AG08395 (cell line): ENCODE measurements at places on chromosomes 4 and X.
A peak's percentile ranks its signal among the peaks of the same experiment; 100 is the strongest.

GRCh38 chr4:187732524-187732923, 263.0 kb upstream of the ZFP42 start:
- no peak for DNase-seq

- no peak for DNase-seq
Measured at GRCh38 chrX:70921709-70922352, 9.1 kb downstream of the SLC7A3 start.

DNA sequence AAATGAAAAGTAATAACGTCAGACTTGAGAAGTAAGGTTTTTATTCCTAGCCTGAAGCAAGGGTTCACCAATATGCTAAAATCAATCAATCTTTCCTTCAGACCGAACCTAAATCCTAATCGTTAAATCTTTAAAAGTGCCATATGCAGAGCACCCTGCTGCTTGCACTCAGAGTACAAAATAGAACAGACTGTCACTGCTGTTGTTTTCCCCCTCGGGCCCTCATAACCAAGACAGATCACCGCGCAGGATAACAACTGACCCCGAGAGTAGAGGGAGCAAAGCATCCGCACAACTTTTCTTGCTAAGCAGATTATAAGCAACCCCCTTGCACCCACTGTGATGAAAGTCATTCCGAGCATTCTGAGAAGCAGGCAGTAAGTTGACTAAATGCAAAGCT, 550.9 kb upstream of the NDST4 start:
- DNase-seq: no peak

- no peak for DNase-seq
Measured at GRCh38 chrX:308821-309520, 9.6 kb downstream of the GTPBP6 start.

DNA sequence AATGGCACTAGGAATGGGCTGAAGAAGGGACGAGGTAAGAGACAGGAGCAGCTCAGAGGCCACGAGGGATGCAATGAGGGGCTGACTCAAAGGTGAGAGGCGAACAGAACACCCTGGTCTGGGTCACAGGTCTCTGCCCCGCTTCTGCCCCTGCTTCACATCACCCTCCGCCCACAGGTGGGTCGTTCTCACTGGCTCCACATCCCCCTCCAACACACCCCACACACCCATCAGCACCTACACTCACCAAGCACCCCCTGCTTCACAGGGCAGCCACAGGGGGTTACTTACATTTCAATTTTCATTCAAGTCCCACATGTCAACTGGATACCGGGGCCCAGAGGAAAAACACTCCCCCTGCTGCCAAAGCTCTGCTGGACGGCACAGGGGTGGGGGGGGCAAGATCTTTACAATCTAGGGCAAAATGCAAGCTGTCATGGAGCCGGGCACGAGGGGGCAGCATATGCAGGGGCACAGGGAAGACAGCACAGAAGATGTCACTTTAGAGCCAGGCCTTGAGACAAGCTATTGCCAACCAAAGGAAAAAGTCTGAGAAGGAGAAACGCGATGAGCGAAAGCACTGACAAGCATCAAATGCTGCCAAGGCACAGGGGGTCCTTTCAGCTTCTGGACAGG, 94.0 kb downstream of the AFAP1 start:
- DNase-seq: no peak

GRCh38 chr4:8657381-8658088, 65.0 kb downstream of the CPZ start:
- no peak for DNase-seq

DNA sequence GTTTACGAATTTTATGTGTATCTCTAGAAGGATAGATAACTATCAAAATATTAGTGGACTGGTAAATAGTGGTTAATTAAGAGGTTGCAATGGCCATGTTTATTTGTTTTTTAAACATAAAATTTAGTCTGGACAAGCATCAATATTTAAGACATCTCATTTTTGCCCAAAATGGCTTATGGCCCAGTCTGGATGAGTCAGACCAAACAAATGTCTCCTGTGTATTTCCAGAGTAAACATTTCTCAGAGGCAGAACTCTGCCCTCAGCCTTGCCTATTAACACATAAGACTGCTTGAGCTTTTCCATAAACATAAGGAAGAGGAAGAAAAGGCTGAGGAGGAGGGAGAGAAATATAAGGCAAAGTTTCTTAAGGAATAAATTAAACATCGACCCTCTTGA, 277.1 kb upstream of the DIAPH2 start:
- DNase-seq: peak; percentile 75

DNA sequence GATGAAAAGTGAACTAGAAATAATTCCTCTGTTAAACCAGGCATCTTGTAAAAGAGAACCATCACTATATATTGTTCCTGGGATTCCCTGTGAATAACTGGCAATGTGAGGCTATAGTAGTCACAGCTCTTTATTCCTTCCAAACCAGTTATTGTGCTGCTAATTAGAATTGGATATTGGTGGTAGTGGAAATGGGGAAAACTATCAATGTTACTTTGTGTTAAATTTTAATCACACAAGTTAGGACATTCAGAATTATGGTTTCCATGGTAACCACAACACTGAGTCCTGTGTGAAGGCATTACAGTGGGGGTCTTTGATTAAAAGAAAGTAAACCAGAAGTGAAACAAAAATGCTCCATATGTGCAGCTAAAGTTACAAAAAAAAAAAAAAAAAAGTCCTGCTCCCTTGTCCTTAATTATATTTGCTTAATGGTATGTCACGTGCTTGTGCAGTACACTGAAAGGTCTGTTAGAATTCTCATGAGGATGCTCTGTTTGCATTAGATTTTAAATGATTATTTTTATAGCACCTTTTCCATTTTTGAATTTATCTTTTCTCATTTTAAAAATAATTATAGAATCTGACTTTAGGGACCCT, 200.4 kb downstream of the ADGRL3 start:
- DNase-seq: no peak

DNA sequence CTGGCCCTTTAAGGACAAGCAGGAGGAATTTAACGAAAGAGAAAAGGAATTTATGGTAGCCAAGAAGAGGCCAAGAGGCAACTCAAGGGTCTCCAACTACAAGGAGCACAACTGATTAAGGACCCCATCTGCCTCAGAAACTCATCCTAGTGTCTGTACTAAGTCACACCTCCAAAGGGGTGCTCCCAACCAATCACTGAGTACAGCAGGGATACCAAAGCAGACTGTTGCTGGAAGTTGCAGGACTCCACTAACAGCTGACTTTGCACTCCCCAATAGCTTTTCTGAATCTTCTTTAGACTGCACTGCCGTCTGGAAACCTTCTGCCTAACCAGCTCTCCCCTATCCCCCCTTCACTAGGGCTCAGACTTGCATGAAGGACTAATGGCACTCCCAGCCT, 50.6 kb downstream of the ATP11C start:
- DNase-seq: no peak

- peak; percentile 30 for DNase-seq
Measured at GRCh38 chr4:159070742-159071141, 32.1 kb upstream of the RAPGEF2 start.

GRCh38 chrX:49171752-49172279, at the start of gene PLP2:
Gene PLP2 (plus strand): TSS chrX:49171898. CDS start chrX:49172001, 103 bp downstream.
- peak; percentile 32 for DNase-seq

DNA sequence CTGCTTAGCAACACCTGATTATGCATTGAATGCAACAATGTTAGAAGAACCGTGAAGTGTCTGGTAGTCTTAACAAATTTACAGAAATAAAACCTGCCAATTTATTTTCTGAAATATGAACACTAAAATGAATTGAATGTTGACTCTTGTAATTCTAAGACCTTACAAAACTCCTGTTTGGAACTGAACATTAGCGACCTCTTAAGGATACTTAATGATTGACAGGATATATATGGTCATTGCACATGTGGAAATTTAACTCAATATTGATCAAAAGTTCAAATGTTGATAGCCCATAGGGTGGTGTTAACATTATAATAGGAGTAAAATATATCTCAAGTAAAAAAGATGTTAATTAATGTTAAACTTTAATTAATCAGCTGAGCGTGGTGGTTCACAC, 79.1 kb downstream of the TECRL start:
- DNase-seq: no peak

DNA sequence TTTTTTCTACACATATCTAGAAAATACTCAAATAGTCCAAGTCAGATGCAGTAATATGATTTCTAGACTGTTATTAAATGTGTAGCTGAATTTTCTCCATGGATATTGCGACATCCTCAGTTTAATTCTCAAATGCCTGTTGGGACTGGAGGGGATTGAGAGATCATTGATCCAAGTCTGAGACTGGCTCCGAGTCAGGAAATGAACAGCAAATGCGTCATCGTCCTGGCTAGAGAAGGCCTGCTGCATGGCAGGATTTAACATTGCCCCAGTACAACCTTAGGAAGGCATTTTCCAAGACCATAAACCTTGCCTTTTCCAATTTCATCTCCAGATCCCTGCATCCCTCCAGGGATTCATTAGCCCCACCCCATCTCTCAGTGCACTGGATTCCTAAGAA, 56.6 kb upstream of the SLC6A14 start:
- peak; percentile 20 for DNase-seq

- peak; percentile 39 for DNase-seq
Measured at GRCh38 chr4:26372525-26373172, 51.8 kb downstream of the RBPJ start.

DNA sequence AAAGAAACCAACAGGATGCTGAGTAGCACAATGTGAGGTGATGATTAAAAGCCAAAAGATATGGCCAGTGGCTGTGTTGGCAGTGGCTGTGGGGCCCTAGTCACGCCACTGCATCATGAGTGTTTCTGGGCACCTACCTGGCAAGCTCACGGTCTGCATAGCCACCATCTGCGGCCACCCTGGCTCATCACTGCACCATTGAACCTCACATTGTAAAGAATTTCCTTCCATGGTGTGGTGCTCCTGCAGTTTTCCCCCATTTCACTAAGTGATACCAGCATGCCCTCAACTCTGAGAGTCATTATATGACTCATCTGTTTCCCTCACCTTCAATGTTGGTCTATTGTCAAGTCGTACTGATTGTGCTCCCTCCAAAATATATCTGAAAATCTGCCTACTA, 45.5 kb upstream of the CLNK start:
- no peak for DNase-seq

- no peak for DNase-seq
Measured at GRCh38 chr4:113077575-113077974, 28.1 kb downstream of the ANK2 start.
